DMS79 treated with DMSO at 0.1 percent for 48 hours (cell line): ENCODE measurements at places on chromosomes 16 and 17.

DNA sequence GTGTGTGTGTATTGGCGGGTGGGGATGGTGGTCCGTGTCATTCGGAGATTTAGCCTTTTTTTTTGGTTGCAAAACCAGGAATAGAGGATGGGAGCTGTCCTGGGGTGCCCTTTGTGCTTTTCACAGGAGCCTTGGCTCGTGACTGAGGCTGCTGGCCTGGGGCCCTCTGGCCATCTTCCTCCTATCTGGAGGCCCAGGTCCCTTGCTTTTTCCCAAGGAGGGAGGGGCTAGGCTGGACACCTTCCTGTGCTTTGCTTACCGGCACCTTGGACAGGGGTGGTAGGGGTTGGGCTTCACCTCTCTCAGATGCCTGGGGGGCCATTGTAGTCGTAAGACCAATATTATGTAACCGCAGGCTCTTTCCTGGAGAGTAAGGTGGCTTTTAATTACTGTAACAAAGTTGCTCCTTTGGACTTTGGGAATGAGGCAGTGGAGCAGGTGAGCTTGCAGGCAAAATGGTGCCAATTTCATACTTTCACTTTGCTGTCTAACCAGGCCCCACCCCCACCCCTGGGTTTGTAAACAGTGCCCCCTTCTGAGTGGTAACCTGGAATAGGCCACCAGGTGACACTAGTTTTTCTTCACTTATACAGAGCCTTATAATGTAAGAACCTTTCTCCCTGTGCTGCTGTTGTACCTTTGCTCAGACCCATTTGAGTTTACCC, 1.2 kb downstream of the DYNLL2 start:
- DNase-seq, result peak; percentile 3

DNA sequence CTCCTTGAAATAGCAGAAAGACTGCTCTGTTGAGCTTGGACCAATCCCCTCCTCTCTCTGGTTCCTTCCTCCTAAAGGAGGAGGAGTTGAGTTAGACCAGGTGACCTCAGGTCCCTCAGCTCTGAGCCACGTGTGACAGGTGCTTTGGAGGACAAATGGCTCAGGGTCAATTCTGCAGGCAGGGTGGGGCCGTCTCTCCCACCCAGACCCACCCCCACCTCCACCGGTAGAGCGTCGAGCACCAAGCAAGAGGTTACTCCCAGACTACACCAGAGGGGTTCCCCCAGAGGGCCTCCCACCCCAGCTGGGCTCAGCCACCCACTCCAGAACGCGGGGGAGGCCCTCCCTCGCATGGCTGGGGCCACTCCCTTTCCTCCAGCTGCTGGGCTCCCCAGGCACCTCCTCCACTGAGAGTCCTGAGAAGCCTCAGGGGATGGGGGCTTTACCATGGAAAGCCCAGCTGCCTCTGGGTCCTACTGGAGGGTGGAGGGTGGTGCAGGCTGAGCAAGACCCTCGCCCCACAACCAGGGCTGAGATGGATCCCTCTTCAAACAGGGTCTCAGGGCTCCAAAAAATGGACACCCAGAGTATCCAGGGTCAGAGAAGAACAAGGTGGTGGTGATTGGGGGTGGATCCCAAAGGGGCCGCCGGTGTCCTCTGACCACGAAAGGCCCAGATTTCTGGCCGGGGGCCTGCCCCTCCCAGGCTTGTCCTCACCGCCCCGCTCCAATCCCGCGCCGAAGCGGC, 7.6 kb downstream of the MYO1C start:
- peak; percentile 38 for DNase-seq

GRCh38 chr16:86180780-86181179, 281.8 kb downstream of the IRF8 start:
- no peak for DNase-seq

GRCh38 chr16:58332997-58333700, 38.3 kb upstream of the PRSS54 start:
- DNase-seq, result no peak

- DNase-seq, result no peak
Observed at GRCh38 chr17:15479703-15480102, 12.3 kb upstream of the CDRT4 start.

DNA sequence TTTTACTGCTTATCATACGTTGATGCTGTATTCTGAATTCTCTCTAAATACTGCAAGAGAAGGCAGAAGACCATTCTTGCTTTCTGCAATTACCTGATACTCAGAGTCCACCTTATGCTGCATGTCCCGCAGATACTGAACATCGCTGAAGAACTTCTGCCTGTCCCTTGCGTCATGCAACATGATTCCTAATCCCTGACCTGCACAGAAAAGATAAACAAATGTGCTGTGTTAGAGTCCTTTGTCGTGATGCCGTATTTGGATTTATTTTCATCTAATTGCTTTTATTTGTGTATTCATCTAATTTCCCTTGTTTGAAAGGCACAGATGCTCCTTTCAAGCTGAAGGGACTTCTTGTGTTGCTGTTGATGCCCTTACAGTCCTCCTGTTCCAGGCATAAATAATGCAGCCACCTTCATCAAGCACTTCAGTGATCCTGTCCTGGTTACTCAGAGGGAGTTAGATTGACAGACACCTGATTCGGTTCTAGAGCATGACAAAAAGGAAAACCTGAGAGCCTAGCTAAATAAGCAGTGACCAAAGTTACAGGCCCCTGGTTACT, 6.5 kb downstream of the MARCHF10 start:
- DNase-seq, result no peak

DNA sequence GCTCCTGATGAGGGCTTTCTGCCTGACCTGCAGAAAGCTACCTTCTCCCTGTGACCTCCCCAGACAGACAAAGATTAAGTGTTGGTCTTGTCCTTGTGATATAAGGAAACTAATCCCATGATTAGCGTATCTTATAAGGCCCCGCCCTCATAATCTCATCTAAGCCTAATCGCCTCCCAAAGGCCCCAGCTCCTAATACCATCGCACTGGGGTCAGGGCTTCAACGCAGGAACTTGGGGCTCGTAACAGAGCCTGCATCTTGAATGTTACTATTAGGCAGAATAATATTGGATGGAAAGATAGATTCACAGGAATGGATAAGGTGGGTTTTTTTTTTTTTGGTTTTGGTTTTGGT, 78.9 kb downstream of the C16orf95 start:
- DNase-seq, result no peak

- no peak for DNase-seq
Observed at GRCh38 chr17:63997341-63998048, 656 bp upstream of the PRR29 start.

DNA sequence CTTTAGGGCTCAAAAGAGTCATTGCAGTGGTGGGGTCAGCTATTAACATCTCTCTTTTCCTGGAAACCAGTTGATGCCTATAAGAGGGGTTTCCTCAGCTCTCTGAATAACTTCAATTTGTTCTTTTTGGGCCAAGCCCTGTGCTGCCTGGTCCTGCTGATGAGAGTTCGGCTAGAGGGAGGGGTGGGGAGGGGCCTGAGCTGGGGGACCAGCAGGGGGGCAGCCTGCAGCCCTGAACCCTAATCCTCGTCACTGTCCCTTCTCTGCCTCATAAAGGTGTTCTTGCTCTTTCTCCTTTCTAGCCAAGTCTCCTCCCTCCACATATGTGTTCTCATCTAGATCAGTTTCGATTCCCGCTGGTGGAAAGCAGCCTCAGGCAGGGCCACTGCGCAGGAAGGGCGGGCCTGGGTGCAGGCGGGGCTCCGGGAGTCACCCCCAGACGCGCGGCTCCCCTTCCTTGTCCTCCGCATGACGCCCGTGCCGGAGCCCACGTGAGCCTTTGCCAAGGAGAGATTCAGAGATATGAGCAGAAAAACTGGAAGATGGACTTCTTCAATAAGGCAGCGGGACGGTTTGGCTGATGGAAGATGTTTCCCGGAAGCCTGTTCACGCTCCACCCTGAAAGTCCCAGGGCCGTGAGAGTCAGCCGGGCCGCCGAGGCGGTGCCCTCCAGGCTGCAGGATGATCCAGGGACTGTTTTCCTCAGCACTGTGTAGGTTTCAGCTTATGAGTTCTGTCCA, 15.0 kb upstream of the RHOT1 start:
- peak; percentile 82 for DNase-seq

DNA sequence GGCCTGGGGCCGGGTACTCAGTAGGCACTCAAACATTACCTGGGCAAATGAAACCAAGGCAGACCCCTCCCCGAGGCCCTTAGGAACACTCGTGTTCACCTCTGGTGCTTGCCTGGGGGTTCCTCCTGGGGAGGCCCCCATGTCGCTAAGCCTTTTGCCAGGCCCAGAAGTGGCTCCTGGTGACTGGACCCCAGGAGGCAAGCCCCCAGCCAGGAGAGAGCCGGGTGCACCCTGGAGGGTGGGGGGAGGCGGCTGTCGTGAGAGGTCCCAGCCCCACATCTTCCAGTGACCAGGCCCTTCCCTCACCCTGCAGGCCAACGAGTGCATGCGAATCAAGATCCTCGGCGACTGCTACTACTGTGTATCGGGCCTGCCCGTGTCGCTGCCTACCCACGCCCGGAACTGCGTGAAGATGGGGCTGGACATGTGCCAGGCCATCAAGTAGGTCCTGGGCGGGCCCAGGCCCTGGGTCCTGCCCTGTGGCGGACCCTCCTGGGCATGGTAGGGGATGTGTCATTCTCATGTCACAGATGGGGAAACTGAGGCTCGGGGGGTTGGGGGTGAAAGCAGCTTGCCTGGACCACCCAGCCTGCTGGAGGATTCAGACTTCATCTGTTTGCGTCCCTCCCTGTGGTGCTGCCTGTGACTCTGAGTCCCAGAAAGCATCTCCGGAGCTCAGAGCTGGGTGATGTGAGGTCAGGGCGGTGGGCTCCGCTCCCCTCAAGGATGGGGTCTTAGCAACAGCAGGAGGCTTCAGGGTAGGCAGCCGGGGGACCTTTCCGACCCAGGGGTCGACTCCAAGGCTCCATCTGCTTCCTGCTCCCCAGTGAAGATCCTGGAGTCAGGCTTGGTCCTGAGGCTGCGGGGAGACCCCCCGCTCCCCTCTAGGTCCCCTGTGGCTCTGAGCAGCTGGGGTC, 32.5 kb downstream of the ADCY7 start:
- no peak for DNase-seq

DNA sequence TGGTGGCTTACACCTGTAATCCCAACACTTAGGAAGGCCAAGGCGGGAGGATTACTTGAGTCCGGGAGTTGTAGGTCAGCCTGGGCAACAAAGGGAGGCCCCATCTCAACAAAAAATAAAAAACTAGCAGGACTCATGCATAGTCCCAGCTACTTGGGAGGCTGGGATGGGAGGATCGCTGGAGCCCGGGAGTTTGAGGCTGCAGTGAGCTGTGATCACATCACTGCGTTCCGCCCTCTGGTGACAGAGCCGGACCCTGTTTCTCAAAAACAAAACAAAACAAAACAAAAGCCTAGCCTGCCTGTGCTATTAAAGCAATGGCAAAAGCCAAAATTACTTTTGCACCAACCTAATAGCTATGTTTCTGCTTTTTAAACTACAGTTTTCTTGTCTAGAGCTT, 1.5 kb downstream of the FCSK start:
- DNase-seq, result no peak

DNA sequence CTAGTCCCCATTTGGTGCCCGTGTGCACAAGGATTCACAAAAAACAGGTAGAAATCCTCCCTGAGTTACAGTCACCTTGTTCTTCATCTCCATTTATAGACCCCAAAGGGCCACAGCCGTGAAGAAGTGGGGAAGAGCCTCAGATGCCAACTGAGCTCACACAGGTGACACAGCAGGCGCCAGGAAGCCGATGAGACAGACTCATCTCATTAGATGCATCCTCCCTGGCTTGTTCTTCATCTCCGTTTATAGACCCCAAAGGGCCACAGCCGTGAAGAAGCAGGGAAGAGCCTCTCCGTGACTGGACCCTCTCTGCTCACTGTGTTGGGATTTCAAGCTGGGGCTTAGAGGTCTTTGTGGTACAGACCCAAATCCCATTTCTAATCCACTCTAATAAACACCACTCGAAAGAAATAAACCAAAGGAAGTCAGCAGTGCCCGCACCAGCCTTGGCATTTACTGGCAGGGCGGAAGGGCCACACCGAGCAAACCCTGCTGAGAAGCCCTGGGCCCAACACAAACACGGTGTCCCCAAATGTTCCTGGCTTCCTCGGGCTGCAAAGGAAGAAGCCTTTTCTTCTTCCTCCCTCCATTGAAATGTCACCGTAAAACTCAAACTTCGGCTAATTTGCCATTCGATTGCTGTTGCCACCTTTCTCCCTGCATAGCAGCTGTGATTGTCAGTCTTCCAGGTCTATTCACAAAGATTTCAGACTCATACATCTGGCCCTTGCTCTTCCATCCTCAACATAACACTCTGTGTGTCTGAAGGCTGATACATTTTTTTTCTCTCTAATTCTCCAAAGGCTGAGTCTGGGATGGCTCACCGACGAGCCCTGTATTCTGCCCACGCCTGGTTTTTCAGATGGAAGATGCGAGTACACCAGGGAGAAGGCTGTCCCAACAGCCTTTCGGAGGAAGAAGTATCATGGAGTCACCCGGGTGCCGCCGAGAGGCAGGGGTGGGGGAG, 44.9 kb upstream of the DOC2B start:
- DNase-seq, result no peak

DNA sequence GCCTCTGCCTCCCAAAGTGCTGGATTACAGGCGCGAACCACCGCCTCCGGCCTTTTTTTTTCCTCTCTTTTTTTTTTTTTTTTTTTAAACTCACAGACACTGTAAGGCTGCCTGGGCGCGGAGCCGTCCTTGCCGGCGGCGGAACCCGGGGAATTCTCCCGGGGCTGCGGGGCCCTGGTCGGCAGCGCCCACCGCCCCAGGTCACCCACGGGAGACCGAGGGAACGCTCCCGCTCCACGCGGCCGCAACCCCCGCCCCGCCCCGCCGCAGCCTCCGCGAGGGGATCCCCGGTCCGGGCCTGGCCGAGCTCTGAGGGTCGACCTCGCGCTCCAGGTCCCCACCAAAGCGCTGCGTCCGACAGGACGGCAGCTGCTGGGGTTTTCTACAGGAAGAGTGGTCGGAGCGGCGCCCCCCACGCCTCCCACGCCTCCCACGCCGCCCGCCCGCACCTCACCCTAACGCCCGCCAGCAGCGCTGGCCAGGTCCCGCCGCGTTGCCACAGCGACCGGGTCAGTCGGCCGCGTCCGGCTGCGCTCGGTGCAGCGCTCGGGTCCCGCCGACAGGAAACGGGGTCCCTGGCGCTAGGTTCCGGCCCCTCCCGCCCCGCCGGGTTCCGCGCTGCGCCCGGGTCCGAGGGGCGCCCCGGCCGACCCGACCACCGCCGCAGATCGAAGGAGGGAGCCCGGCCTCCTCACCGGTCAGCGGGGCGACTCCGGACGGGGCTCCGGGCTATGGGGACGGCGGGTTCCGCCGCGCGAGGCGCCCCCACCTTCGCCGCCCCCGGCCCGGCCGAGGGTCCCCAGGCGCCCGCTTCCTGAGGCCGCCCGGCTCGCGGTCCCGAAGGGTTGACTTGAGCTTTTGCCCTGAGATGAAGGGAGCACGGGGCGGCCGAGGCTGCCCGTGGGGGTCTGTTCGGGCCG, at the start of gene CCDC57:
CCDC57 (minus strand) TSS at position 512 of the 920 bp plus-strand sequence. CDS start 10,898 bp downstream, outside the sequence.
- peak; percentile 5 for DNase-seq
